ENCODE measurements at places on chromosomes 7 and 10. TPM values are rescaled to one million over a fixed set of nuclear protein-coding genes. Genes with fewer than 3 reads are reported as not detected.

DNA sequence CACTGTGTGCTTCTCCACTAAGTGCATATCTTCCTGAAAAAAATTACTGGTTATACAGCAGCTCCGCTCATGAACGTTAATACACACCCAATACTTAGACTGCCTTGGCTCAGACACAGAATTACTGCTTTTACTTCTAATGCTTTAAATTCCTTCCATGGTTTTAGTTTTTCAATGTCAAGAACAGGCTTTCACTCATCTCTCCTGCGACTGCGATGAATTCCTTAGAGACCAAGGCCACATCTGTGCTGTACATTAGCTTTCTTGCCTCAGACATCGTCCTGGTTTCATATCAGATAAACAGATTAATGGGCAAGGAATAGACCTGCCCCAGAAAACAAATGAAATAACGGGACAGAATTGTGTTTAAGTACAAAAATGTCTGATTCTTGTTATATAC lies 120.2 kb downstream of the CYP26A1 start:
- DNase-seq = no peak

- DNase-seq = no peak
Measured at GRCh38 chr7:7989616-7990440, 21.2 kb downstream of the GLCCI1 start.

GRCh38 chr7:8481752-8482446 lies 48.5 kb downstream of the NXPH1 start:
- no peak for DNase-seq

- DNase-seq = no peak
Measured at GRCh38 chr10:122864194-122864592, 15.2 kb downstream of the FAM24B start.

The LRMDA gene
- total RNA-seq = 1.5 TPM

The FOXI2 gene
- 0.14 TPM for total RNA-seq

GRCh38 chr10:59843748-59844147 lies 62.6 kb downstream of the CCDC6 start:
- DNase-seq = no peak

The TRPV5 gene
- not detected for total RNA-seq

- no peak for DNase-seq
Measured at GRCh38 chr10:3428826-3429225, 256.2 kb upstream of the PITRM1 start.

The SPDYE2B gene
- not detected for total RNA-seq

- no peak for DNase-seq
Measured at GRCh38 chr10:81179805-81180452, 642.2 kb downstream of the SH2D4B start.
